NCI-H187 (cell line): ENCODE measurements at places on chromosomes 5 and 9.

DNA sequence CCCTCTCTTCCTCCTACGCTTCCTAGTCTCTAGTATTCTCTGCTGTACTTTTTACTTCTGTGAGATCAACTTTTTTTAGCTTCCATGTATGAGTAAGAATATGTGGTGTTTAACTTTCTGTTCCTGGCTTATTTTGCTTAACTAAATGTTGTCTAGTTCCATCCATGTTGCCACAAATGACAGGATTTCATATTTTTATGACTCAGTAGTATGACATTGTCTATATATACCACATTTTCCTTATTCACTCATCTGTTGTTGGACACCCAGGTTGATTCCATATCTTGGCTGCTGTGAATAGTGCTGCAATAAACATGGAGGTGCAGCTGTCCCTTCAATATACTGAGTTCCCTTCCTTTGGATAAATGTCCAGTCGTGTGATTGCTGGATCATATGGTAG, 34.8 kb downstream of the FGD3 start:
- no peak for DNase-seq

- DNase-seq: no peak
These were observed 72.5 kb downstream of the MACROH2A1 start for GRCh38 chr5:135326296-135327254.

- no peak for DNase-seq
These were observed 202.8 kb downstream of the DMRTA1 start for GRCh38 chr9:22649384-22649783.

DNA sequence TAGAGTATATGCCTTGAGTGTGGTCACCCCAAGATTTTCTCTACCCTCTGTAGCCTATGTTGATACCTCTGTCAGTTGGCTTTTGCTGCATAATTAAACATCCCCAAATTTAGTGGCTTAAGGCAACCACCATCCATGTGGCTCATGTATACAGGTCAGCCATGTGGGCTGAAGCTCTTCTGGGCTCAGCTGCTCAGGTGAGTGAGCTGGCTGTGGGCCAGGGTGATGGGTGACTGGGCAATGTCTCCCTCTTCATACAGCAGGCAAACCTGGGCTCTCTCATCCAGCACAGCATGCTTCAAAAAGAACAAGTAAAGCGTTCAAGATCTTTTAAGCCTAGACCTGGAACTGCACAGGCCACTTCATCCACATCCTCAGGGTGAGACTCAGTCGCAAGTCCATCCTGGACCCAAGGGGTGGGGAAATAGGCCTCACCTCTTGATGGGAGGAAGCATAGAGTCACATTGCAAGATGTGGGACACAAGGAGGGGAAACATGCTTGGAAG, 188.2 kb upstream of the TAS2R1 start:
- DNase-seq: no peak

- no peak for DNase-seq
These were observed 1.5 kb downstream of the SURF1 start for GRCh38 chr9:133354766-133355165.

- no peak for DNase-seq
These were observed 43.7 kb downstream of the OR2V1 start for GRCh38 chr5:181087309-181087708.

DNA sequence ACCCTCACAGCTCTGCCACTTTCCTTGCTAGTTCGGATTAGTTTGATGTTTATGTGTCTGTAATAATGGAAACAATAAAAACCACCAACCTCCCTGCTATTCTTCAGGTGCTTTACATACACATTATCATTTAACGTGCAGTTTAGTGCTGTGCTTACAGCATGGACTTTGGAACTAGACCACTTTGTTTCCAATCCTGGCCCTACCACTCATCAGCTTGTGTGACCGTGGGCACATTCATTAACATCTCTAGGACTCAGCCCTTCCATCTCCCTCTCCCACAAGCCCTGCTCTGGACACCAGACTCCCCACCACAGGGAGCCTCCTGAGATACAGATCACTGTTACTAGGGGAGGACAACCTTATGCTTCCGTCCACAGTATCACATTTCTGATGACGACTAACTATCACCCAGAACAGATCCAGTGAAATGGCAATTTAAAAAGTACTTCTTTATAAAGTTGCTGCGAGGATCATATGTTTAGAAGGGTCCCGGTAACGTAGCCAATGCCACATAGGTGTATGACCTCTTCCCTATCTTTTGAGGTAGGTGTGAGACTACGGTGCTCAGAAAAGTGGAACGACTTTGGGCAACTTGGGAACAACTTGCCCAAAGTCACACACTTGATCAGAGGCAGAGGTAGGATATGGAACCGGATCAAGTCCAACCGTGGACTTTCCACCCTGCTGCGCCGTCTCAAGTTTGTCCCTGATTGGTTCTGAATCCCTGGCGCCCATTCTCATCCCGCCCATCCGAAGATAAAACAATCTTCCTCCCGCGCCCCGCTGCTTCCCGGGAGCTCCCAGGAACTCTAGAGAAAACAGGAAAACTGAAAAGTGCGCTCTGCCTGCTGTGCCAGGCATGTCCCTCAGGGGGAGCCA, 132.4 kb upstream of the NIPBL start:
- DNase-seq: no peak

DNA sequence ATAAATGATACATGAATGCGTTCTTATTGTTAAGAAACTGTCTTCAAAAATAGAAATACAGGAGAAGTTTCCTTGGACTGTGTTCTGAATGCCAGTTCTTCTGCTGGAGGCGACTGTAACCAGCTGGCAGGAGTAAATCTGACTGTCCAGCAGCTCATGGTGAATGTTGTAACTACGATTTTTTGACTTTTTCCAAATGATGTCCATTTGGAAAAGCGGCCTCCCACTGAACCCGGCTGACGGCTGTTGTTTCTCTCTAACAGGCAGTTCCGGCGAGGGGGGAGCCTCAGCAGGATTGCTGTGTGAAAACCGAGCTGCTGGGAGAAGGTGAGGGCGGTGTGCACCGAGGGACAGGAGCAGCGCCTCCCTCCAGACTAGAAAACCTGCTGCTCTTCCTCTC, 91.9 kb downstream of the EHMT1 start:
- DNase-seq: no peak

- DNase-seq: no peak
These were observed 825.5 kb downstream of the TLR4 start for GRCh38 chr9:118529624-118530214.
